ENCODE measurements at places on chromosomes 2 and 18.

DNA sequence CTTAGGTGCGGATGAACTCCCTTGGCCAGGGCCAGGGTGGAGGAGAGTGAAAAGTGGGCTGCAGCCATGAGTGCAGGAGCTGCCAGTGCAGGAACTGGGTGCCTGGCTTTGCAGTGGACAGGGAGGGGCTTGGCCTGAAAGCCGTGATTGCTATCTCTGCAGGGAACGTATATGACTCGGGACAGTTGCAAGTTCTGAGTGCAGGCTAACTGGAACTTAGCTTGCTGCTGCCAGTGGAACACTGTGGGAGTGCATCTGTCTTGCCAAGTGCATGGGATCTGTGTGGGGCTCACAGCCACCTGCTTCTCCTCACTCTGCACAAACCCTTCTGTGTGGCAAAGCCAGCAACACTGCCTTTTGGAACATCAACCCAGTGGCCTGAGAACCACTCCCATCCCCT is 36.9 kb downstream of the FLACC1 start:
- no peaks in the 10 kb centered on the region for H3K36me3 ChIP-seq
- DNase-seq: no peak
- H3K4me3 ChIP-seq: no peak overlapping the region

DNA sequence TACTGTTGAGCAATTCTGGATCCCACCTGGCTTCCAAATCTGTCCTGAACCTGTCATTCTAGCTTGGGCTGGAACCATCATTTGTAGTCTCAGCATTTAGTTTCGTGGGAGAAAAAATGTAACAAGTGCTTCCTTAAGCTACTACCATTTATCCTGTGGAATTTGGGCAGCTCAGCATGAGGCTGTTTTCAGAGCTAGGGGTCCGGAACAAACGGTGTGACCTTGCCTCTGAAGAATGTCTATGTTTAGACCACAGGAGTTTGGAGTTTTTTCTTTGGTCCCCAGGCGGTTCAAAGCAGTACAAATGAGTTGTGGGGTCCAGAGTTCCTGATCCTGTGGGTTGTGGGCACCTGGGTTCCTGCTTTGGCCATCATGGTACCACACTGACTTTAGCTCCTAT is 59.1 kb upstream of the TMEM178A start:
- DNase-seq: no peak

DNA sequence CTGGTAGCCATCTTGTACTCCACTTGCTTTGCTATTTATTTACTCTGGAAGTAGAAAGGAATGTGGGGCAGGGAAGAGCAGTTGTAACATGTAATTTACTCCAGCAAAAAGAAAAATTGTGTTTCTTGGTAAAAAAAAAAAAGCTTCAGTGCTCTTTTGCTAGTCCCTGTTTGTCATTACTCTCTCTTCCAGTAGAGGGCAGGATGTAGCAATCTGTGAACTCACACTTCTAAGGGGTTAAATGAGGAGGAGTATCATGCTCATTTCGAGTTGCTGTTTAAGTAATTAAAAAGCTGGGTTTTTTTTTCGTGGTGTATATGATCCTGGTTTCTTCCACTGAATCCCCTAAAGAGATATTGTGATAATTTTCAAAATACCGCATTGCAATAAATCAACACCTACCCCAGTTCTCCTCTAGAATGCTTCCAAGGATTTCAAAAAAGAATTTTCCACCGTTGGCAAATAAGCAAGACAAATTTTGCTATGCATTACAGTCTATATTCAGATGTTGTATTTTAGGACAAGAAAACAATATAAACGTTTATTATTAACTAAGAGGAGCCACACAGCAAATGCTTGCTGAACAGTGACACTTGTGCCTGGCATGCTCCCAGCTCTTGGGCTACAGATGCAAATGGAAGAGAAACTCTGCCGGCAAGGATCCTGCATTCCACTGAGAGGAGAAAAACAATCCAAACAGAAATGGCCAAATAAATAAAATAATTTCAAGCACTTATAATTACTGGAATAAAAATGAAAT is 261.6 kb downstream of the ASXL3 start:
- H3K27ac ChIP-seq: no peak overlapping the region
- no peak for DNase-seq
- peaks cover 18% of the 10 kb centered on the region for H3K4me1 ChIP-seq
- no peak overlapping the region for H3K4me3 ChIP-seq
- H3K27me3 ChIP-seq: no peaks in the 10 kb centered on the region
- no peaks in the 10 kb centered on the region for H3K36me3 ChIP-seq

GRCh38 chr18:30487962-30488361 is 554.6 kb downstream of the DSC3 start:
- H3K36me3 ChIP-seq: no peaks in the 10 kb centered on the region
- H3K4me1 ChIP-seq: no peaks in the 10 kb centered on the region
- no peak overlapping the region for H3K27ac ChIP-seq

DNA sequence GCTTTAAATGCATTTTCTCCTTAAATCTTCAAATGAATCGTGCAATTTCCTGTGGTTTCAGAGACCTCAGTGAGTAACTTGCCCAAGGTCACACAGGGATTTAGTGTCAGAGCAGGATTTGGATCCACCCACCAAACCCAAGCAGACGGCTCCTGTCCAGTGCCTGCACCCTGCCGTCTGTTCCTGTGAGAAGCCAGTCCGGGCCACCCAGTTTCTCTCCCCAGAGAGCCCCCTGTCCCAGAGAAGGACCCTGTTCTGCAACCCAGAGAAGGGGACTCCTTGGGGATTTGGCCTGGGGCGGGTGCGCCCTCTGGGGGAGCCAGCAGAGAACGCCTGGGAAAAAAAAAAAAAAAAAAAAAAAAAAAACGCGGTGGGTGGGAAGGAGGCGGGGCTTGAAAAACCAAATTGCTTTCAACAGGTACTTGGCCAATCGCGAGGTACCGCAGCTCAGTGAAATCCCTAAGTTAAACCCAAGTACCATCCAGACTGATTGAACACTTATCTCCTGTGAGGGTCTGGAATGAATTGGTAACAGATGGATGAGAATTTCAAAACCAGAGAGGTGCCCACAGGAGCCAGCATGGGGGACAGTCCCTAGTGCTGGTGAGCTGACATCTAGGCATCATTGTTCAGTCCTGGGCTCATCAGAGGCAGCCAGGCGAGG is 30.9 kb upstream of the REEP1 start:
- no peaks in the 10 kb centered on the region for H3K36me3 ChIP-seq
- peak; percentile 49 for DNase-seq
- no peak overlapping the region for H3K27ac ChIP-seq
- H3K4me1 ChIP-seq: peaks cover 15% of the 10 kb centered on the region
- H3K27me3 ChIP-seq: peaks cover 2% of the 10 kb centered on the region

- H3K4me3 ChIP-seq: no peak overlapping the region
- H3K27ac ChIP-seq: no peak overlapping the region
- H3K36me3 ChIP-seq: no peaks in the 10 kb centered on the region
- H3K4me1 ChIP-seq: peaks cover 6% of the 10 kb centered on the region
- no peaks in the 10 kb centered on the region for H3K27me3 ChIP-seq
- no peak for DNase-seq
Measured at GRCh38 chr2:204472375-204472774, 72.9 kb upstream of the PARD3B start.

GRCh38 chr18:47403317-47403716 is 151.9 kb upstream of the SKOR2 start:
- H3K4me3 ChIP-seq: no peak overlapping the region
- no peaks in the 10 kb centered on the region for H3K36me3 ChIP-seq
- DNase-seq: no peak

- peaks cover 11% of the 10 kb centered on the region for H3K4me1 ChIP-seq
- no peak overlapping the region for H3K4me3 ChIP-seq
- H3K36me3 ChIP-seq: no peaks in the 10 kb centered on the region
- no peak for DNase-seq
- peaks cover 11% of the 10 kb centered on the region for H3K27me3 ChIP-seq
Measured at GRCh38 chr2:113227290-113227689, 51.4 kb downstream of the PAX8 start.

DNA sequence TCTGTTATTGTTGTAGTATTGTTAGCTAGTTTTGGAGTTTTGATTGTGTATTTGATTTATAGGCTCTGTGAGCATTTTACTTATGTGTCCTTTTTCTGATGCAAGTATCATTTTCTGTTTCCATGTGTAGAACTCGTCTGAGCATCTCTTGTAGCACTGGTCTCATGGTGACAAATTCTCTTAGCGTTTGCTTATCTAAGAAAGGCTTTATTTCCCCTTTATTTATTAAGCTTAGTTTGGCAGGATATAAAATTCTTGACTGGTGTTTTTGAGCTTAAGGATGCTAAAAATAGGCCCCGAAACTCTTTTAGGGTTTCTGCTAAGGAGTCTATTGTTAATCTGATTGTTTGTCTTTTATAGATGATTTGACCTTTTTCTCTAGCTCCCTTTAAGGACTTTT is 57.6 kb upstream of the THUMPD2 start:
- H3K36me3 ChIP-seq: peaks cover 1% of the 10 kb centered on the region
- H3K27me3 ChIP-seq: no peaks in the 10 kb centered on the region
- H3K4me3 ChIP-seq: no peak overlapping the region
- no peak overlapping the region for H3K27ac ChIP-seq
- no peaks in the 10 kb centered on the region for H3K4me1 ChIP-seq

- no peaks in the 10 kb centered on the region for H3K36me3 ChIP-seq
- H3K27me3 ChIP-seq: peaks cover 25% of the 10 kb centered on the region
- no peak overlapping the region for H3K4me3 ChIP-seq
- H3K27ac ChIP-seq: no peak overlapping the region
- DNase-seq: no peak
- no peaks in the 10 kb centered on the region for H3K4me1 ChIP-seq
Measured at GRCh38 chr2:95382192-95382591, 20.3 kb upstream of the FAHD2A start.

- H3K4me3 ChIP-seq: no peak overlapping the region
- peaks cover 2% of the 10 kb centered on the region for H3K27me3 ChIP-seq
- DNase-seq: no peak
- H3K4me1 ChIP-seq: peaks cover 3% of the 10 kb centered on the region
- H3K27ac ChIP-seq: no peak overlapping the region
Measured at GRCh38 chr2:137689549-137689948, 274.7 kb upstream of the HNMT start.

DNA sequence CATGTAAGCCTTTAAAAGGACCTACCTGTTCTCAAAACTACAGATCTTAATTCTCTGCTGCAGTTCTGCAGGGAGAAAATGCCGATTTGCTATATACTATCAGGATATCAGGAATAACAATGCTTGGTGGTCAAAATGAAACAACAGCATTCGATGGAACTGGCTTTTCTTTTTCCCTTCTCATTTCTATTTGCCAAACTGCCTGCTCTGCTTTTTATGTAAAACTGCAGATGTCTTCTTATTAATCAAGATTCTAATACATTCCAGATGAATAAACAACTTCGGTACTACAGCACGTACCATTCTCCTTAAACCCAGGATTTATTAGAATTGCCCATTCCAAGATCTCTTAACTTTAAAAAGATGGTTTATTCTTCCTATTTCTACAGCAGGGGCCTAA is 100.9 kb downstream of the ZNF521 start:
- no peak overlapping the region for H3K27ac ChIP-seq
- no peak for DNase-seq
- peaks cover 22% of the 10 kb centered on the region for H3K4me1 ChIP-seq
- H3K4me3 ChIP-seq: no peak overlapping the region
- H3K27me3 ChIP-seq: peaks cover 63% of the 10 kb centered on the region

GRCh38 chr18:59861009-59861408 is 38.8 kb upstream of the PMAIP1 start:
- no peak overlapping the region for H3K27ac ChIP-seq
- no peak overlapping the region for H3K4me3 ChIP-seq
- H3K27me3 ChIP-seq: peaks cover 5% of the 10 kb centered on the region
- peaks cover 3% of the 10 kb centered on the region for H3K4me1 ChIP-seq
- DNase-seq: no peak

Data from progenitor cell of endocrine pancreas (in vitro differentiated cells).